ENCODE measurements at places on chromosomes 3 and 15. TPM values are rescaled to one million over a fixed set of nuclear protein-coding genes. Genes with fewer than 3 reads are reported as not detected.

- DNase-seq = no peak
These were observed 43.8 kb downstream of the TRAK1 start for GRCh38 chr3:42134867-42135464.

DNA sequence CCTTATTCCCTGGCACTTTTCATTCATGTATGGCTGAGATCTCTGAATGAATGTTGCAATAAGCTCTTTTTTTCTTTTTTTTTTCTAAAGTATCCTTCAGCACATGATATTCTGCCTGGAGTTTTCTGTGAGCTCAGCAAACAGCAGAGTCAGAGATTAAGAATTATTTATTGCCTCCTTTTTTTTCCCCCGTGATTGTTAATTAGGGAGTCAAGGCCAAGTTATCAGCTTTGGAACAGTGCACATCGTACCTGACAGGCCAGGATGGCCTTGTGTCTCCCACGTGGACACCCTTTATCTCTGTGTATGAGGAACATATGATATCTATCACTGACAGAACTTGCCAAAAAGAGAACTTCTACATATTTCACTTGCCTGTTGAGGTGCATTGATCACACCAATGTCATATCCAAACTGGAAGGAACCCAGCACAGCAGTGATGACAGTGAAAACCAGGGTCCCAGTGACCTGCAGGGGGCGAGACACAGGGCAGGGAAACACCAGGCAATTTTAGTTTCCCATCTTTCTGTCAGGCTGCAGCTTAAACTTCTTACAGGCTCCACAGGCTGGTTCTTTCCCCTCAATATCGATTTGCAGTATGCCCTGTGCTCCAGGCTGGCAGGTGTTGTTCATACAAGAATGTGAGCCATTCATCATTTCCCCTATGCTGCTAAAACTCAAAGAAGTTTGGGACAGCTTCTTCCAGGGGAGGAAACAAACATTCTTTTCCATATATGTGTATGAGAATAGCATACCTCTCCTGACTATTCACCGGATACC, 8.2 kb downstream of the SLC2A2 start:
- DNase-seq = peak; percentile 25

DNA sequence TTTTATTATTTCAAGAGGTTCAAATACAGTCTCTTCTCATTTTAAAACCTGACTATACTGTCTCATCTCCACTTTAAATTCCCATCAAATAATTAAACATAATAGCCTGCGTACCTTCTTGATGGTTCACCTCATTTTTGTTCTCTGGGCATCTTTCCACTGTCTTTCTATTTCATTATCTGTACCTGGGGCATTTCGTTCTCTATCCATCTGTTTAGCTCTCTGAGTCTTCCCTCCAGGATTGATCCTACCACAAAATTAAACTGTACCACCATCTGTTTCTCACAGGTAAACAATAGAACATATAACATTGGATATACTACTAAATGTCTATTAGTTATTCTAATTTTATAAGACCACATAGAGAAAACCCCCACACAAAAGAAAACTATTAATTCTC, 1331.4 kb downstream of the NSUN3 start:
- DNase-seq = no peak

DNA sequence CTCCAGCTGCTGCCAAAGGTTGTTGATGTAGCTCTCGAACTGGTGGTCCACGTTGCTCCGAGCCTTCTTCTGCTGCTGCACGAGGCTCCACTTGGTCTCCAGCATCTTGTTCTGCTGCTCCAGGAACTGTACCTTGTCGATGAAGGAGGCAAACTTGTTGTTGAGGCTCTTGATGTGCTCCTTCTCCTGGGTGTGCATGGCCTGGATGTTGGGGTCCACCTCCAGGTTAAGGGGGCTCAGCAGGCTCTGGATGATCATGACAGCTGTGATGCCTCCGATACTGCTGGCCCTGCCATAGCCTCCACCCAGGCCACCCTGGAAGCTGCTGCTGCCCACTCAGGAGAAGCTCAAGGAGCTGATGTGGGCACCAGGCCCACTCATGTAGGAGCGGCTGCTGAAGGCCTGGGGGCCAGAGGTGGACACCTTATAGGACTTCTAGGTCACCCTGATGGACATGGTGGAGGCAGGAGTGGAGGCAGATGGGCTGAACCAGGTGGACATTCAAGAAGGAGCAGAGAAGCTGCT, 14.9 kb upstream of the PSTPIP1 start:
- no peak for DNase-seq

GRCh38 chr15:69626095-69627066, 173.8 kb downstream of the RPLP1 start:
- no peak for DNase-seq

DNA sequence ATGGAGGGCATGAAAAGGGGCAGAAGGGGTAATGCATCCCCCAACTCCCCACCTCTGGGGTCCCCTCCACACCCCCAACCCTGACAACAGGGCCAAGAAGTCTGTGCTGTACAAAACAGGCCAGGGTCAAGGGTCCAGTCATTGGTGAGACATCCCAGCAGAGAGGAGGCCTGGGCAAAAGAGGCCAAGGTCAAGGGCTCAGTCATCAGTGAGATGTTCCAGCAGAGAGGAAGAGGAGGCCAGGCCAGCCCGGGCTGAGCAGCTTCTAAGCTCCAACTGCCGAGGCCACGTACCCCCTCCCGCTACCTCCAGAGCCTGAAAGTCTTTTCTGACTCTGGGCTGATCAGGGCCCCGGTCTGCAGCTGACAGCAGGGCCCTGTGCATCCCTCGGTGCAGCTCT, 52.4 kb downstream of the LHFPL4 start:
- DNase-seq = no peak

DNA sequence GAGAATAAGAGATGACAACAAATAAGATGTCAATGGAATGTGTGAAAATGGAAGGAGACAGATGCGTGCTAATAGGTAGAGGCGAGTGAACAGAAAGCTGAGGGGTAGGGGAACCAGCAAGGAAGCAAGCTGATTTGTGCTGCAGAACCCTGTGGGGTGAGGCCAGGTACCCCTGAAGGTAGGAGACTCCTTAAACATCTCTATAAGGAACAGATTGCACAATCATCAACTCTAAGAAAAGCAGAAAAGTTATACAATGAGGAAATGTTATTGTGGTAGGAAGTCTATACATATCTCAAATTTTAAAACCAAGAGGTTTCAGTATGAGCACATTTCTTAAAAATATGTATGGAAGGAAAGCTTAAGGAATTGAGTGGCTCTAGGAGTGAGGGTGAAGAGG, 315.0 kb upstream of the TPM1 start:
- DNase-seq = no peak

DNA sequence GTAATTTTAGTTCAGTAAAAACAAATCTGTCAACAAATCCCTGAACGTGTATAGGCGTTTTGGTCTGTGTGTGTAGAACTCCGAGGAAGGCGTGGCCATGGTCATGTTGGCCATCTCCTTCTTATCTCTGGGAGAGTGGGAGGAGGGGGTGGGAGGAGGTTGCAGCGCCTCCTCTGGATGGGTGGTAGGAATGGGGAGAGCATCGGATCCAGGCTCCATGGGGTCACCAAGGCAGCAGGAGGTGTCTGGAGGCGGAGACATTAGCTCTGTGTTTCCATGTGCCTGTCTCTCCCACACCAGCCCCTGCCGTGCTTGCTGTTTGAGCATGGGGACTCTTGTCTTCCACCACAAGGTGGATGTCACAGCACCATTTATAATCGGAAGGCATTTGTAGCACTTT, 34.5 kb upstream of the TRPM1 start:
- no peak for DNase-seq

GRCh38 chr3:34869696-34870095, 769.6 kb upstream of the ARPP21 start:
- no peak for DNase-seq

DNA sequence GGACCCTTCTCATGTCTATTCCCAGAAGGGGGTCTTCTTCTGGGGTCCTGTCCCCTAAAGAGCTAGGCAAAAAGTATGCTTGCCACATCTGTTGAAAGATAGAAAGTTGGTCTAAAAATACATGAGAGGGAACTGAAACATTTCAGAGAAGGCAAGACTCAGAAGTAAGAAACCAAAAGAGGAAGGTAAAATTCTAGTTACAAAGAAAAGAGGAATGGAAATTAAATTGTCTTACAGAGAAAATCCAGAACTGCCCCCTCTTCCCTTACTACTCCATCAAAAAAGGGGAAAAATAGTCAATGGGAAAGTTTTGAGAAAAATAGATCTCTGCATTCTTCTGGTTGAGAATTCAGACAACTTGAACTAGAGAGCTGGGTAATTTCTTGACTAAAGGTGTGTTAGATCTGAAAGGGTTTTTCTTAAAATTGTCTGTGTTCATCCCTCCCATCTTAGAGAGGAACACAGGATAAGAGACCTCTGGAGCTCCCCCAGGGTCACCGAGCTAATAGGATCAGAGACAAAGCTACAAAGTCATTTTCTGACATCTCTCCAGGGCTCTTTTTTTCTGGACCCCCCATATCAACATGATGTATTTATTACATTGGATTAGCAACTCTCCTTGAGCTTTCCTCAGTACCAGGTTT, 32.3 kb upstream of the CCR2 start:
- no peak for DNase-seq

DNA sequence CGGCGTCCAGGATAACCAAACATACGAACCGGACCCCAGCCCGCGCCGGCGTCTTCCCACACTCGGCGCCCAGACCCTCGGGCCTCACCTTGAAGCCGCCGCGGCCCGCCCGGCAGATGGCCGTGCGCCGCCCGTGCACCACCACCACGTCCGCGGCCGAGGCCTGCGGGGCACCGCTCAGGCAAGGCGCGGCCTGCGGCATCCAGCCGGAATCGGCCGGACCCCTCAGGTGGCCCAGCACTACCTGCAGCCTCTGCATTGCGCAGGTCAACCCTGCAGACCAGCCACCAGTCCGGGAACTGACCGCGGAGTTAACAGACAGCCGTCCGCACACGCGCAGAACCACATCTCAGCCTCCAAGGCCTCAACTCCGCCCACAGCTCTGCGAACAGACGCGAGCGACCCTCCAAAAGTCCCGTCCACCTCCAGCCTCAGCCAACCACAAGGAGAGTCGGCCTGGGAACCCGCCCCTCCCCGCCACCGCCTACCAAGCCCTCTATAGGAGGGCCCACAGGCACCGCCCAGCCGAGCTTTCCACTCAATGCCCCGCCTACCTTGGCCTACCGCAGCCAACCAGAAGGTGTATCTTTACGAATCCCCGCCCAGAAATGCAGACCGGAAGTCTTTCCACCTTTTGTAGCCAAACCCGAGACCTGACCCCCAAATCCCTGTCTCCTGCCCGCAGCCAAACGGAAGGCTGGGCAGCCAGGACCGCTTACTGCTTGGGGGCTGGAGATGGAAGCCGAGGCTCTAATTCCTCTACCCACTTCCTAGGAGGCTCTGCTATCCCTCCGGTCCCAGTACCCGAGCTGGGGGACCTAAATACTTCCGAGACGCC, at the start of gene ACAA1:
Gene ACAA1 (minus strand): TSS at position 351 of the 838 bp plus-strand sequence. CDS start 92 bp downstream, at position 259.
- DNase-seq = peak; percentile 99

GRCh38 chr3:42980209-42980608, 1.1 kb downstream of the GASK1A start:
- no peak for DNase-seq

DNA sequence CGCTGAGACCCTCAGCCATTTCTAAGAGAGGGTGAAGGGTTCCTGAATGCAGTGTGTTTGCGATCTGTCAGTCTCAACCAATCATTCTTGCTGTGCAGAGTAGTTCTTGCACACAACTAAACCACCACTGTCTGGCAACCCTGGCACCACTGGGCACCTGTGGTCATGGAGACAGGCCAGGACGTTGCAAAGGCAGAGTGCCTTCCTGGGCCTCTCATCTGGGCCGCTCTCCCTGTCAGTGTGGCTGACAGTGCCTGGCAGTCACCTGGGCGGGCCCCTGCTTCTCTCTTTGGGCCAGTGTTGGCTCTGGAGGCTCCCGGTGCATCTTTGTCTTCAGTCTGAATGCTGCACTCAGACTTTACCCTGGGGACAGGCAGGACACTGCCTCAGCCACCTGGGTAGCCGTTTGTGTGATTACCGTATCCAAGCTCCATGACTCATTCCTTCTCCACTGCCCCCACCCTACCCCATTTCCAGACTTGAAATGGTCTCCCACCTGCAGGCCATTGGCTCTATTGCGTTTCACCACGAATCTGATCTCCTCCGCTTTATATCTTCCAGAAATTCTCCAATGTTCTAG, 104.6 kb upstream of the KLF13 start:
- DNase-seq = no peak

DNA sequence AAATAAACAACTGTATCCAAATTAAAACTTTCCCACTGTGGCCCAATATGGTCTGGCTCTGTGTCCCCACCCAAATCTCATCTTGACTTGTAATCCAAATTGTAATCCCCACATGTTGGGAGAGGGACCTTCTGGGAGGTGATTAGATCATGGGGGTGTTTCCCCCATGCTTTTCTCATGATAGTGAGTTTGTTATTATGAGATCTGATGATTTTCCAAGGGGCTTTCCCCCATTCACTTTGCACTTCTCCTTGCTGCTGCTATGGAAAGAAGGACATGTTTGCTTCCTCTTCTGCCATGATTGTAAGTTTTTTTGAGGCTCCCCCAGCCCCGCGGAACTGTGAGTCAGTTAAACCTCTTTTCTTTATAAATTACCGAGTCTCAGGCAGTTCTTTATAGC, 55.0 kb downstream of the MINDY4B start:
- DNase-seq = no peak

GRCh38 chr3:187403768-187404288, 35.6 kb downstream of the RTP4 start:
- no peak for DNase-seq

GRCh38 chr3:174218016-174218415, 641.1 kb upstream of the NAALADL2 start:
- no peak for DNase-seq

- no peak for DNase-seq
These were observed 293.1 kb downstream of the GBE1 start for GRCh38 chr3:81468391-81468790.

- no peak for DNase-seq
These were observed 66.7 kb downstream of the PLD1 start for GRCh38 chr3:171743327-171744157.

GRCh38 chr3:62167566-62168262, 205.6 kb downstream of the FEZF2 start:
- DNase-seq = no peak

DNA sequence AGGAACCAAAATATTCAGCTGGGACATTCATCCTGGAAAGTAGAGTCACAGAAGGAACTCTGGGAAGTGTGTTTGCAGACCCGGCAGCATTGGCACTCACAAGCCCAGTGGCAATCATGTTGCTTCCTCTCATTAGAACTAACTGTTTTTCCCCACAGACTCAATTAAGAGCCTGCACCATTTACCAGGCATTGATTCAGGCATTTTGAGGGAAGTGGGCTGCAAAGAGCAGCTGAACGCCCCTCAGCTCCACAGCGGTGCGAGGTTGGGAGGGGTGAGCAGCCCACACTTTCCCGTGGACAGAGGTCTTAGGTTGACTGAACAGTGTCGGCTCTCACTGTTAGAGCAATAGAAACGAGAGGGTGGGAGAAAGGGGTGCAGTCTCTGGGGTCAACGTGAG, 143.8 kb downstream of the STT3B start:
- DNase-seq = no peak

- peak; percentile 91 for DNase-seq
These were observed 152.9 kb downstream of the TPRG1 start for GRCh38 chr3:189324538-189325138.

- no peak for DNase-seq
These were observed 102.3 kb upstream of the TPM1 start for GRCh38 chr15:62940093-62940754.

The RSL24D1 gene
- 188 TPM for total RNA-seq

The HHATL gene
- total RNA-seq = not detected

The GPR149 gene
- total RNA-seq = not detected

The CEMIP gene
- not detected for total RNA-seq

The MON1A gene
- total RNA-seq = 8.3 TPM

The XCR1 gene
- total RNA-seq = not detected

The TTC21A gene
- 2.3 TPM for total RNA-seq

The CD200 gene
- 42.3 TPM for total RNA-seq

The ZPLD1 gene
- total RNA-seq = not detected

The CCDC39 gene
- total RNA-seq = not detected

The NRG4 gene
- total RNA-seq = not detected

The GATM gene
- 2.5 TPM for total RNA-seq
